ENCODE measurements at places on chromosomes 12 and 14.

DNA sequence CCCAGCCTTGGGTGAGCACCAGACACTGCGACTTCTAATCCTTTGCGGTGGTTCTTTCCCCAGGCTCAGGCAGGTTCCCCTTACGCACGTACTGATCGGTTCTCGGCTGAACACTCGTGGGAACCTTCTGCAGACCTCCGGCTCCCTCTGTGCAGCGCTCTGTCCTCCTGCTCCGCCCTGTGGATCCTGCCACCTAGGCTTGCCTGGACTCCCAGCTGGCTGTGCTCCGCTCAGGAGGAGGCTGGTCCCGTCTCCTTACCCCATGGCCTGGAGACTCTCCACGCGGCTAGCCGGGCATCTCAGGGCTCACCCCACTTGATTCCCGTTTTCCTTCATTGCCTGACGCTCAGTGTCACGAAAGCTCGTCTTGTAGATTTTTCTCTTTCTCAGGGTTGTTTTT is 34.7 kb downstream of the TNFAIP2 start:
- no peak for DNase-seq
- H3K27ac ChIP-seq: no peak overlapping the region
- H3K36me3 ChIP-seq: no peaks in the 10 kb centered on the region
- no peaks in the 10 kb centered on the region for H3K27me3 ChIP-seq
- H3K4me1 ChIP-seq: peaks cover 4% of the 10 kb centered on the region

- DNase-seq: no peak
- H3K4me1 ChIP-seq: peaks cover 31% of the 10 kb centered on the region
- H3K4me3 ChIP-seq: no peak overlapping the region
- H3K27me3 ChIP-seq: no peaks in the 10 kb centered on the region
- peak overlapping the region; percentile 46 for H3K27ac ChIP-seq
- peaks cover 87% of the 10 kb centered on the region for H3K36me3 ChIP-seq
Observed at GRCh38 chr12:49646871-49647654, 23.7 kb downstream of the PRPF40B start.

DNA sequence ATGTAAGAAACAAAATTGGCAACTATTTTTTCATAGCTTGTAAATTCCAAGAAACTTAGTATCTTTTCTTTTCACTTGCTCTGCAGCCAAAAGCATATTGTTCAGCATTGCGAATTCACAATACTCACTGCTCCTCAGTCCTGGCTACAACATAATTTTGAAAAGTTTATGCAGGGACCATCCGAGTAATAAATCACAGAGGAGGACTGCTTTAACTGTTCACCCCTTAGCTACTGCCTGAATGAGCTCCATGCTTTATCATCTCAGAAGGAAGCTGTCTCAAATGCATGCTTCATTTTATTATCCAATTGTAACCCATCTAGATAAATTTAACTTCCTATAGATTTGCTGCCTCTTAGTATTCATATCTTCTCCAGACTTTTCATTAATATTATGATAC is 827.8 kb downstream of the DIO2 start:
- DNase-seq: no peak
- H3K4me1 ChIP-seq: no peaks in the 10 kb centered on the region
- no peaks in the 10 kb centered on the region for H3K27me3 ChIP-seq

DNA sequence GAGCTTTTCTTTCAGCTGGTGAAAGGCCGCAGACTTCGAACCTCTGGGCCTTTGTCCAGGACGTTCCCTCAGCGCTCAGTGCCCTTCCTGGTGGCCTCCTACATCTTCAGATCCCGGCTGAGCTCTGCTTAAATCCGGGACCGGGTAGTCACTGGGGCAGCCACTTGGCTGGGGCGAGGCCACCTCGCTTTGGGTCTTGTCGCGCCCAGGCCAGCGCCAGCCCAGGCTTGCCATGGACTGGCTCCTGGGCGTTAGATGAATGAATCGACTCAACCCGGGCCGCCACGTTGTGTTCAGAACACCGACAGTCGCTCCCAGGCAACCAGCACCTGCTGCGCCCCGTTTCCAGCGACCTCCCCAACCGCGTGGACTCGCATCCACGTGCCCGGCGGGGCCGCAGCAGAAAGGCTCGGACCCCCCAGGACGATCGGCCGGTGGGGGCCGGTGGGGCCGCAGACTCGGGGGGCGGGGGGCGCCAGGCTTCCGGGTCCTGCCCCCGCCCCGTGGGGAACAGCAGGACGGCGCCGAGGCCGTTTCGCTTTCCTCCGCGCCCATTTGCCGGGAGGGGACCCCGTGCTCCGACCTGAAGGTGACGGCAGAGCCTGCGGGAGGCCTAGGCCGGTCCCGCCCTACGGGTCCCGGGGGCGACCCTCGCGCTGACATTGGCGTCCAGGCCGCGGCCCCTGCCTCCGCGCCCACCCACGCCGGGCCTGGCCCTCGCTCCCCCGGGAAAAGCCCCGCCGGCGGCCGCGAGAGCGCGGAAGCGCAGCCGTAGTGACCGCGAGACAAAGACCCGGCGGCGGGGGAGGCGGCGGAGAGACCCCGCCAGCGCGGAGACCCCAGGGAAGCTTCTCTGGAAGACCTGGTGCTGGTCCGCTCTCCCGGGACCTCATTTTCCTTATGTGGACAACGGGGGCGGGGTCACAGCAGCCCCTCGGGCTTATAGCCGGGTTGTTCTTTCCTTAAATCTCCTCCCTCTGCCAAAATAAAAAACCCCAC is 37.3 kb upstream of the RCOR1 start:
- H3K4me3 ChIP-seq: peak overlapping the region; percentile 90
- no peaks in the 10 kb centered on the region for H3K36me3 ChIP-seq
- H3K27me3 ChIP-seq: no peaks in the 10 kb centered on the region
- H3K4me1 ChIP-seq: peaks cover 15% of the 10 kb centered on the region
- H3K27ac ChIP-seq: peak overlapping the region; percentile 75
- DNase-seq: peak; percentile 53

DNA sequence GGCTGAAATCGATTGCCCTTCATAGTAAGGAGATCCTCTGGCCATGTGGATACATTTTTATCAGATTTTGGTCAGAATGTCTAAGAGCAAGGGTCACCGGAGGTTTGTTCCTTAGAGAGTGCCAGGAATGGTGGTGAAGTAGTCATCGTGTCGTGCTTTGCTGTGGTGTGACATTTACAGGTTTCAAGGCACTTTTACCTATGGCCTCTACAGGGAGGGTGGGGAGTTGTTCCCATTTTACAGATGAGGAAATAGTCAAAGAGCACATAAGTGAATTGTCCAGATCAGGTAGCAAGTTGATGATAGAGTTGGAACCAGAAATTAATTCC is 57.2 kb downstream of the WDR20 start:
- H3K27me3 ChIP-seq: no peaks in the 10 kb centered on the region
- H3K27ac ChIP-seq: no peak overlapping the region
- DNase-seq: no peak
- H3K4me3 ChIP-seq: no peak overlapping the region
- H3K36me3 ChIP-seq: peaks cover 55% of the 10 kb centered on the region

- no peaks in the 10 kb centered on the region for H3K4me1 ChIP-seq
- peak overlapping the region; percentile 72 for H3K27ac ChIP-seq
Observed at GRCh38 chr14:61343471-61343870, 22.1 kb downstream of the PRKCH start.

DNA sequence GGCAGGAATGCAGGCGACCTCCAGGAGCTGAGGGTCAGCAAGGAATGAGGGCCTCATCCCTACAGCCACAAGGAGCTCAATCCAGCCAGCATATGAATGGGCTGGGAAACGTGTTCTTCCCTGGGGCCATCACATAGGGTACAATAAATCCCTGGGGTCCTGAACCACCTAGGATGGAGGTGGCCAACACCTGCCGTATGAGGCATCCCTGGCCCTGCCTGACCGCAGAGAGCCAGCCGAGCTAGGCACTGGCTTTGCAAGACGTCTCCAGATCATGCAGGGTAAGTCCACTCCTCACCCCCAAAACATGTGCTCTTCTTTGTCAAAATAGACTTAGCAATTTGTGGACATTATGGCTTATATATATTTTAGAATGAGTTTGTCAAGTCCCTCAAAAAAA is 303.7 kb upstream of the DIO3 start:
- no peak overlapping the region for H3K4me3 ChIP-seq
- H3K36me3 ChIP-seq: no peaks in the 10 kb centered on the region
- no peak for DNase-seq
- H3K4me1 ChIP-seq: no peaks in the 10 kb centered on the region
- H3K27me3 ChIP-seq: no peaks in the 10 kb centered on the region
- no peak overlapping the region for H3K27ac ChIP-seq

GRCh38 chr12:10159280-10159679 is 12.7 kb downstream of the OLR1 start:
- no peak for DNase-seq
- H3K4me1 ChIP-seq: peaks cover 9% of the 10 kb centered on the region
- H3K36me3 ChIP-seq: no peaks in the 10 kb centered on the region
- H3K27me3 ChIP-seq: no peaks in the 10 kb centered on the region
